GM23248 (cell line): ENCODE measurements at places on chromosomes 16 and 17.

DNA sequence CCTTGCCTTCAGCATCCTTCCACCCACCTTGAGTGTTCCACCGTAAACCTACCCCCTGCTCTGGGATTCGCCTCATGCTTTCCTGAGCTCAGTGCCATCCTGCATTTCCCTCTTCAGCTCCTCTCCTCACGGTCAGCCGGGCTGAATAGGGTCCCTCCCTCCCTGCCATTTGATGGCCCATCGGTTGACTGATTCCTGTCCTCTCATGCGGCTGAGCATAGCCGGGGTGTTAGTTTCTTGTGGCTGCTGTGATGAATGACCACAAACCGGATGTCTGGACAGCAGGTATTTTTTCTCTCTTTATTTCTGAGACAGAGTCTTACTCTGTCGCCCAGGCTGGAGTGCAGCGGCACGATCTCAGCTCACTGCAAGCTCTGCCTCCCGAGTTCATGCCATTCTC, 44.1 kb upstream of the MGAT5B start:
- H3K27ac ChIP-seq = no peak overlapping the region
- no peaks in the 10 kb centered on the region; the same call in 1 of the 2 replicates for H3K27me3 ChIP-seq
- no peaks in the 10 kb centered on the region for H3K36me3 ChIP-seq
- DNase-seq = no peak

DNA sequence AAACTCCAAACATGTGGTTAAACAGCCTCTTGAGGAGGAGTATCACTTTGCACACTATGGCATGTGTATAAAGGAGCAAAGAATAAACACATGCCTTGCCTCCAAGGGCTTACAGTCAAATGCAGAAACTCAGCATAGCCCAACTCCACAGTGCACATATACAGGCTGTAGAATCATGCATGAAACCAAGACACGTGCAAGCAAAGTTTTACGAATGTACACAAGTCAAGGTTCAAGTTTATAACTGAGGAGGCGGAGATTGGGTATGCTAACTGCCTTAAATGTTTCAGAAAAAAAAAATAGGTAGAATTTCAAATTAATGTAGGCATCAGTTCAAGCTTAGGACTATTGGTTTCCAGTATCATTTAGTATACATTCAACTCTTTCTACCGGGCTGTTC, 321.1 kb downstream of the SOX9 start:
- no peaks in the 10 kb centered on the region for H3K36me3 ChIP-seq
- DNase-seq = no peak
- H3K27me3 ChIP-seq = no peaks in the 10 kb centered on the region
- no peaks in the 10 kb centered on the region for H3K4me1 ChIP-seq

- no peaks in the 10 kb centered on the region for H3K36me3 ChIP-seq
- H3K4me3 ChIP-seq = no peak overlapping the region
- DNase-seq = no peak
- no peak overlapping the region for H3K27ac ChIP-seq
- H3K4me1 ChIP-seq = peaks cover under 1% of the 10 kb centered on the region; the same call in 1 of the 2 replicates
These were observed 5.2 kb downstream of the IL32 start for GRCh38 chr16:3070608-3071111.

DNA sequence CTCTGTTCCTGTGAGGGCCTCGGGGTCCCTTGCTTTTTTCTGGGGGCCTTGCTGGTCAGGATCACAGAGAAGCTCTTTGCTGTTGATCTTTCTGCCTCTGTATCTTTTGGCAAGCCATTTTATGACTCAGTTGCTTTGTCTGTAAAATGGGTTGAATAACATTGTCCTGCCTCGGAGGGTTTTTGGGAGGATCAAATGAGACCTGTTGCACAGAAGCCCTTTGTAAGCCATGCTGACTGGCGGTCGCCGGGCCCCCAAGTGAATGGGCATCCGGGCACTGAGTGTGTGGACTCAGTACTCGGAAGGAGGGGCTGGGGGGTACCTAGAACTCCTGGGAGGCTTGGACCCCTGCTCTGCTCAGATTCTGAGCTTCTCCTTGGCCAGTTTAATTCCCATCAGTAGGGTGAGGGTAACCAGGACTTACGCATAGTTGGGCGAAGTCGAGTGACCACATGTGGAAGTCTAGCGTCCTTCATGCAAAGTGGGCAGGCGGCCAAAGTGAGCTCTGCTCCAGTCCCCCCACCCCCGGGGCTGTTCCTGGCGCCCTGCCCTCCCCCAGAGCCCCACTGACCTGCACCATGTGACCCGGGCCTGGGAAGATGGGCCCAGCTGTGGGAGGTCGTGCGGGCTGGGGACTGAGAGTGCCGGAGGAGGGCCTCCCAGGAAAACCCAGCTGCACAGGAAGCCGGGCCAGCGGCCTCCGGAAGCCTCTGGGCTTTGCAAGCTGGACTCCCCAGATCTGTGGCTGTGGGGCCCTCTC, 284.0 kb downstream of the SEC14L1 start:
- H3K27ac ChIP-seq = peak overlapping the region; percentile 75
- H3K36me3 ChIP-seq = no peaks in the 10 kb centered on the region
- peaks cover 78% of the 10 kb centered on the region for H3K4me1 ChIP-seq
- no peak overlapping the region for H3K4me3 ChIP-seq

- DNase-seq = peak; percentile 33
- no peaks in the 10 kb centered on the region for H3K36me3 ChIP-seq
- H3K4me1 ChIP-seq = 0 out of 2 replicates have a peak, but pooled peaks cover 5% of the 10 kb centered on the region
- no peaks in the 10 kb centered on the region for H3K27me3 ChIP-seq
- H3K4me3 ChIP-seq = no peak overlapping the region
These were observed 104.4 kb downstream of the IRX5 start for GRCh38 chr16:55035029-55035428.

DNA sequence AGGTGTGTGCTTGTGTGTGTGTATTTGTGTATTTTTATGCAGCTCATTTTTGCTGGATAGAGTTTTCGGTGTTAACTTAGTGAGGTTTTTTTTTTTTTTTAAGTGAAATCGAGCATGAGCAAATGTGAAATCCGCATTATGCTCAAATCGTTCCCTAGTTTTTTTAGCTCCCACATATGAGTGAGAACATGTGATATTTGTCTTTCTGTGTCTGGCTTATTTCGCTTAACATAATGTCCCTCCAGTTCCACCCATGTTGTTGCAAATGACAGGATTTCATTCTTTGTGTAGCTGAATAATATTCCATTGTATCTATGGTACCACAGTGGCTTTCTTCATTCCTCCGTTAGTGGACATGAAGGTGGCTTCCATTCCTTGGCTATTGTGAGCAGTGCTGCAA, 1103.3 kb upstream of the EEF2KMT start:
- no peak overlapping the region for H3K4me3 ChIP-seq
- no peaks in the 10 kb centered on the region for H3K36me3 ChIP-seq
- DNase-seq = no peak
- no peaks in the 10 kb centered on the region for H3K27me3 ChIP-seq

DNA sequence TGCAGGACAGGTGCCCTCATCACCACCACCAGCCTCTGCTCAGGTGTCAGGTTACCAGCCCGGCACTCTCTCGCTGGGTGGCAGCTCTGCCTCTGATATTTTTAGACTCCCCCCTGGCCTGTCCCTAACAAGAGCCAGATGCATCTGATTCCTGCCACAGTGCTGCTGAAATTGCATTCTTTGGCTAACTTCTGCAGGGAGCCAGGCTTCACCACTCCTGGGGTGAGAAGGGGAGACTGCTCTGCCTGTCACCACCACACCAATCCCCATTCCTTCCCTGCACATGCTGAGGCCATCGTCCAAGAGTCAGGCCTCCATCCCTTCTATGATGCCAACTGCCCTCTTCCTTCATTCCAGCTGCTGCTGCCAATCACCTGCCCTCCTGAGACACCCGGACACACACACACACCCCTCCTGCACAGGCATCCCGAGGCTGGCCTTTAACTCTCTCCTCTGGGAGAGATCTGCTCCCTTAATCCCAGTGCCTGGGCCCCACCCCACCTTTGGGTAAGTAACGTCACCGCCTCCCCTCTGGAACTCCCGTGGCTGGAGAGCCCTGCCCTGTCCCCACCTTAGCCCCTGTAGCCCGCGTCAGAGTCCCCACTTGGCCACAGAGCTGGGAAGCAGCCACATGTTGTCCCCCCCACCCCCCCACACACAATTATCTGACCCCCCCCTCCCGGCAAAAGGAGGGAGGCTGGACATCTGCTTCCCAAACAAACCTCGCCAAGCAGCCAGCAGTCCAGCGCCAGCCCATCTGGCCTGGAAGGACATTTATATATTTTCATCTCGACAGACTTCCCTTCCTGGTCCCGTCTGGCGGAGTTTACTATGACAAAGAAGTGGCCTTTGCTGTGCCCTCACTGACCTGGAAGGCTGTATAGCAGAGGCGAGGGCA, 2.8 kb downstream of the EMP2 start:
- no peaks in the 10 kb centered on the region for H3K36me3 ChIP-seq
- H3K4me3 ChIP-seq = peak overlapping the region; percentile 94; the same call in 1 of the 2 replicates
- peaks cover 47% of the 10 kb centered on the region for H3K4me1 ChIP-seq
- DNase-seq = peak; percentile 40
- no peaks in the 10 kb centered on the region for H3K27me3 ChIP-seq

DNA sequence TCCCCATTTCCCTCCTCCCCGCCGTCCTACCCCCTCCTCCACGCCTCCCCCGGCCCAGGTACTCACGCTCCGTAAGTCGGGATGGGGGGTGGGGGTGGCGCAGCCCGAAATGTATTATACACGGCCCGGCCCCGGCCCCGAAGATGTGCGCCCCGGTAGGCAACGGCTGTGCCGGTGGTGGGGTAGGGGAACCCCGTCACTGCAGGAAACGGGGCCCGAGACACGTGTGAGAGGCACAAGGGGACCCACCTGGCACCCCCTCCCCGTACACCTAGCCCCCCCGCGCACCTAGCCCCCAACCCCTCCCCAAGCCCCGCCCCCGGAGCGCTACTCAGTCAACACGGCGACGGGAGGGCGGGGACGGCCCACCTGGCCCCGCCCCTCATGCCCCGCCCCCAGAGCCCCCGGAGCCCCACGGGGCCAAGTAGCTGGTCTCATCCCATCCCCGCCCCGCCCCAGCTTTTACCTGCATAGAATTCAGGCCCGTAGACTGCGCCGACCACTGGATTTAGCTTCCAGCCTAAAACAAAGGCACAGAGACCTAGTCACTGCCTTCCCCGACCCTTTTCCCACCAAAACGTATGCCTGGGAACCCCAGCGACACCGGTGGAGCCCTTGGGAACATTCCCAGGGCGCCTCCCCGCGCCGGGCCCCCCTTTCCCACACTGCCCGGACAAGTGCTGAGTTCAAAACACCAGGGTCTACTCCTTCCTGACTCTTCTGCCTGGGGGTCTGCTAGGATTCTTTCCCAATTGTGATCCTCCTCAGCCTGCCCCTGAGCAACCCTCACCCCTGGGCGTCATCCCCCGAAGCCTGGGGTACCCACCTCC, 22.8 kb downstream of the ENGASE start:
- no peak for DNase-seq
- no peak overlapping the region for H3K4me3 ChIP-seq
- peaks cover 18% of the 10 kb centered on the region for H3K27me3 ChIP-seq
- H3K4me1 ChIP-seq = no peaks in the 10 kb centered on the region

- H3K4me1 ChIP-seq = peaks cover 16% of the 10 kb centered on the region
- H3K27me3 ChIP-seq = no peaks in the 10 kb centered on the region
- no peak for DNase-seq
- H3K27ac ChIP-seq = no peak overlapping the region
- H3K4me3 ChIP-seq = no peak overlapping the region
- no peaks in the 10 kb centered on the region for H3K36me3 ChIP-seq
These were observed 215.7 kb upstream of the CIBAR2 start for GRCh38 chr16:85327731-85328675.

GRCh38 chr16:85377388-85378144, 235.6 kb upstream of the GSE1 start:
- no peak overlapping the region for H3K4me3 ChIP-seq
- peaks cover 38% of the 10 kb centered on the region for H3K4me1 ChIP-seq
- H3K27ac ChIP-seq = no peak overlapping the region
- DNase-seq = no peak

DNA sequence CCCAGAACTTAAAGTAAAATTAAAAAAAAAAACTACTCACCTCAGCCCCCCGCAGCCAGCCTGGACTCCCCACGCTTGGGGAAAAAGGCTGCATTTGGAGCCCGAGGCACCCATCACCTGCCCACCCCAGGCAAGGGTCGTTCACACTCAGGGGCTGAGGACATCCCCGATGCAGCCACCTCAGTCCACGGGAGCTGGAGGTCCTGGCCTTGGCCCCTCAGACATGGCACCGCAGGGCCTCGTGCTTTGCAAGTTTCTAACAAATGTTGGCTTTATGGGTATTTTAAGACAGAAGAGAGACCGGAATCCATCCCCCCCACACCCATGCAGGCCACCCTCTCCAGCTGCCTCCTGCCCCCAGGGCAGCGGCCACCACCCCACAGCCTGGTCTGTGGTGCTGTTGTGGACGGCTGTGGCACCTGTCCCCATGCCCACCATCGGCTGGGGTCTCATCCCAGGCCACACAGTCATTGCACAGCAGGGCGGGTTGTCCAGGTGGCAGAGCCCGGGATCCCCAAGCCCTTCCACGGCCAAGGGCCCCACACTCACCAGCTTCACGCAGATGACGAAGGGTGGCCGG, 116.4 kb upstream of the ZNF750 start:
- no peaks in the 10 kb centered on the region for H3K4me1 ChIP-seq
- DNase-seq = no peak
- H3K27ac ChIP-seq = no peak overlapping the region
- no peak overlapping the region for H3K4me3 ChIP-seq
- no peaks in the 10 kb centered on the region for H3K27me3 ChIP-seq

DNA sequence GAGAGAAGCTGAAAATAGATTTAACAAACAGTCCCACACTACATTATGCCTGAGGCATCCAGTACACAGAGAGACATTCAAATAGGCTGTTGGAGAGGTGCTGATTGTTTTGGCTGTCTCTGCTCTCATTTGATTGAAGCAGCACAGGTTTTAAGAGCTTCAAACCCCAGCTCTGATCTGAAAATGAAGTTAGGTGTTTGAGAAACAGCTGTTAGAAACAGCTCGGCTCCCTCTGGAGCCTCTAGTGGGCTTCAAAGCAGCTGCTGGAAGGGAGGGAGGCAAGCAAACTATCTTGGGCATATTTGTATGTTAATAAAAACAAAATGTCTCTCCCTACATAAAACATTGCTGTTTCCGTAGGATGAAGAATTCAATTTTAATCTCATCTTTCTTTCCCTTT, 607.3 kb upstream of the GOT2 start:
- H3K4me1 ChIP-seq = no peaks in the 10 kb centered on the region
- H3K27ac ChIP-seq = no peak overlapping the region
- H3K36me3 ChIP-seq = no peaks in the 10 kb centered on the region
- no peak for DNase-seq

DNA sequence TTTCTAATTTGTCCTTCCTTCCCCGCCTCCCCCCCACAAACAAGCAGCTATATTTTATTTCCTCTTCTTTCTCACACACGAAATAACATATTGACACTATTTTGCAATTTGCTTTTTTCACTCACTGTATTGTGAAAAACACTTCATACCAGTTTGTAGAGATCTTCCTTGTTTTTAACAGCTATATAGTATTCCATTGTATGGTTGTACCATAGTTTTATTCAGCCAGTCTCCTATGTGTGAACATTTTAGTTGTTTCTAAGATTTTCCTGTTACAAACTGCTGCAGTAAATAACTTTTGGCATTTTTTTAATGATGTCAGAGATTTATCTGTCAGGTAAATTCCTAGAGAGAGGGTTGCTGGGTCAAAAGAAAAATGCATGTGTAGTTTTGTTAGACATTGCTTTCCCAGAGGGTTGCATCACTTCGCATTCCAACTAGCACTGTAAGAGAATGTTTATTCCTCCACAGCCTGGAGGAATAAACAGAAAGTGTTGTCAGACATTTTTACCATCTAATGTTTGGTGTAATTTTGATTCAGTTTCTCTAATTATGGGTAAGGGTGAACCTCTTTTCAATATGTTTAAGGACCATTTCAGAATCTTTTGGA, 101.2 kb downstream of the MRTFB start:
- 0 out of 2 replicates have a peak, but pooled peaks cover 3% of the 10 kb centered on the region for H3K36me3 ChIP-seq
- no peak overlapping the region for H3K4me3 ChIP-seq
- peaks cover 5% of the 10 kb centered on the region; the same call in 1 of the 2 replicates for H3K4me1 ChIP-seq
- H3K27ac ChIP-seq = no peak overlapping the region
- H3K27me3 ChIP-seq = no peaks in the 10 kb centered on the region
